HFFc6 (cell line): ENCODE measurements at places on chromosomes 7 and 10.

- no peak for DNase-seq
Measured at GRCh38 chr10:8416192-8416701, 361.8 kb downstream of the GATA3 start.

GRCh38 chr7:38229884-38230642 lies 43.4 kb downstream of the TARP start:
- DNase-seq = no peak

- no peak for DNase-seq
Measured at GRCh38 chr7:54394834-54395233, 147.3 kb upstream of the VSTM2A start.

GRCh38 chr10:49361178-49361554 lies 34.7 kb downstream of the DRGX start:
- no peak for DNase-seq

DNA sequence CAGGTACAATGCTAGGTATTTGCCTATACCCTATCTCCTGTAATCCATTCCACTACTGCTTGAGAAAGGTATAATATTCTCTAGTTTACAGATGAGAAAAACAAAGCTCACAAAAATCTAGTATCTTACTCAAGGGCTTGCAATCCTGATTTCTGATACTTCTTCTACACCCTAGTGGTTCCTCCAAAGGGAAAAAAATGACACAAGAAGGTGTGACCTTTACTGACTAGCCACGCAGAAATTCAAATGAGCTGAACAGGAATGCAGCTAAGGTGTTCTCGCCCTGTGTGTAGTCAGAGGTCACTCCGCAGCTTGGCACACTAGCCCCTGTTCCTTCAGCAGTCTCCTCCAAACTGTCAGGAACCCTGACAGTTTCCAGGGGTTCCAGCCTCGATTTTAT lies 59.5 kb upstream of the TM9SF3 start:
- no peak for DNase-seq

- no peak for DNase-seq
Measured at GRCh38 chr10:104577163-104577562, 63.9 kb upstream of the SORCS3 start.

- DNase-seq = no peak
Measured at GRCh38 chr7:27214239-27214950, 14.5 kb upstream of the HOXA13 start.
